Germinal center (tissue), 1 donor: ENCODE measurements at places on chromosomes 12 and 14.

GRCh38 chr12:124910561-124911478 is 3.6 kb downstream of the UBC start:
- no peak for DNase-seq

DNA sequence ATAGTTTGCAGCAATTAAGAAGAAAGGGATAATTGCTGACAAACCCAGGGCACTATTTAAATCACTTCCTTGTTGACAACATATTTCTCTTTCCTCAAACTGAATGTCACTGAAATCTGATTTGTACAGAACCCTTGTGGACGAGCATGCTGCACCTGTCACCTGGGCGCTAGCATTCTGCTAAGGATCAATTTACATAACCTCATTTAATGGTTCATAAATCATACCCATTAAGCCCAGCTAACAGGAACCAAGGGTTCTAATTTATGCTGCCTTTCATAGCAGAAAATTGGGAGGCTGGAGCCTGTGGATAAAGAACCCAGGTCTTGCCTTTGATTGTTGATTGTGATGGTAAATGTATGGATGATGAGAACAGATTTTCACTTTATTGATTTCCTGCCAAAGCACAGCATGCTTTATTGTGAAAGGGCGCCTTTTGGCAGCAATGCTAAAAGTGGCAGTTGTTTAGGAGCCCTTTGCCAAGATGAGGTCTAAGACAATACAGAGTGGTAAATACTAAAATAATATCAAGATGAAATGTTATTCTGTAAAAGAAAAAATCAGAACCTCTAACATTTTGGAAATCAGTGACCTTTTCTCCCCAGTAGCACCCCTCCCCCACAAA is 95.4 kb downstream of the NKX2-1 start:
- no peak for DNase-seq

DNA sequence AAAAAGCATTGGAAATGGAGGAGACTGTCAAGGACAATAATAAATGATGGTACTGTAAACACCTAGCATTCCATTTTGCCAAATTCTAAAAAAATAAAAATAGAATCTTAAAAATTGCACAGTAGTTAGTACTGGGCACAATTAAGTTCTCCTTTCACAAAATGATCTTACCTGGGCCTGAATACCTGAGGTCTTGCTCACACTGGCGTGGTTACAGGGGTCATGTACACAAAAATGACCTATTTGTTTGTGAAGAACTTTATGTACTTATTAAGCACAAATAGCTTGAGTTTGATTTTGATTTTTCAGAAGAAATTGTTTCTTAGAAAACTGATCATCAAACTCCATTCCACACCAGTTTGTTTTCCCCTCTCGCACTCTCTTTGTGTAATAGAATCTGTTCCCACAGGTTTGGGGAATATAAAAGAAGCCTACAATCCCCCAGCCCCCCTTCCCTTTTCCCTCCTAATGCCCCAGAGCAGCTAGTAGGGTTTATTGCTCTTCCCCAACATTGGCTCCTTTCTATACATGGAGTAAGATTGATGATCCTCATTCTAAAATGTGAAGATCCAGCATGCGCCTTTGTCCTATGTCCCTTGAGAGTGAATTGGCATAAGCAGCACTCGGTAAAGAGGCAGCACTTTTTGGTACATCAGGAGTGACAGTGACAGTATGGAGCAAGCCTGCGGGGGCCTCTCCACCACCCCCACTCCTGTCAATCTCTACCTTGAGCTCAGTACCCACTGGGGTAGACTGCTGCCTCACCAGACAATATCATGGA is 204.3 kb downstream of the ASCL1 start:
- DNase-seq = no peak

- DNase-seq = no peak
Observed at GRCh38 chr12:42792265-42792664, 202.7 kb upstream of the PRICKLE1 start.

DNA sequence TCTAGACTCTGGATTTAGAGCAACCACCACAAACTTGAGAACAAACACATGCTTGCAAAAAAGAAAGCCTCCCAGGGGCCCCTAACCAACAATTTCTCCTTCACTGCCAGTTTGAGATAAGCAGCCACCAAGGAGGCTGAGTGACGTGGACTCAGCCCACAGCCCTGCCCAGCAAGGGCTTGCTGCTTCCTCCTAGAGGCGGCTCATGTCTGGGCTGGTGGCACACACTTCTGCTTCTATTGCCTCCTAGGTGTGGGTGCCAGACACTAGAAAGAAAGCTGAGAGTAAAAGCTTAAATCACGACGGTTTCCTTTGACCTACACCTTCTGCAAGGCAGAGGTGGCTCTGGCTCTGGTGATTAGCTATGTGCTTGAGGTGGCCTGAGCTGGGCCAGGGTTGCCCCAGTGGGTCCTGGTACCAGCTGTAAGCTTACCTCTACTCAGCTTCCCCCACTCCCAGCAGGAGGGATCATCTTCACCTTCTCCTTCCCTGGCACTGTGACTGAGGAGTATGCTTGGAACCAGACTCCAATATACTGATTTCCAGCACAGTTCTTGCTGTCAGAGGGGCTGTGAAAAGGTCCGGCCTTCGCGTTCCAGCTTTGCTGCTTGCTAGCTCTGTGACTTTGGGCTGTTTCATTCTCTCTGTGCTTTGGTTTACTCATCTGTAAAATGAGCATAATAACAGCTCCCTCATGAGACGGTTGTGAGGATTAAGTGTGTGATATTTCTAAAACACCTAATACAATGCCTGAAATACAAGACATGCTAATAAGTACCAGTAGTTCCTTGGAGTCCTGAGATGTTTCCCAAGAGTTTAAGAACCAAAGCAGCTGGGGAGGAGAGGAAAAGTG is 89.7 kb upstream of the PARP11 start:
- peak; percentile 10 for DNase-seq

DNA sequence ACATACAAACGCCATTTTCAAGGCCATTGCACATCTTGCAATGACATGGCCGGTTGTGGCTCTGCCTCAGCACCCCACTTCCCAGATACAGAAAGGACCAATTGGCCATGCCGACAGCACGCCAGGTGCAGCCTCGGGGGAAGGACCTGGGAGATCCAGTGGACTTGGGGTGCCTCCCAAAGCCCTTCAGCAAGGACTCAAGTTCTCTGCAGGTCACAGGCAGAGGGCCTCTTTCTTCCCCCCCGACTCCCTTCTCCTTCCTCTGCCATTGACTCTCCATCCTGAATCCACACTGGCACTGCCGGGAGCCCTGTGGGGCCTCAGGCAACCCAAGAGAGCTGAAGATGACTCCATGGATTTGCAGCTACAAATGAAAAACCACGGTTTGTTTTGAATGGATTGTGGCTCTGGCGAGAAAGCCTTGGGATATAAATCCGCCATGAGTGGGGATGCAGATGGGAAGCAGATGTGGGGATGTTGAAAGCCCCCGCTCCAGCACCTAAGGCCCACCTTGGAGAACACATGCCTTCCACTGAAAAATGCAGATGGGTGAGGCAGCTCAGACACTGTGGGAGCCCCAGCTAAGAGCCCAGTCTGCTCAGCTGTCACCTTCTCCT is 35.1 kb upstream of the LTBP2 start:
- no peak for DNase-seq
